ENCODE measurements at places on chromosomes 2 and 18.

GRCh38 chr2:139850254-139850890, 1070.2 kb upstream of the NXPH2 start:
- no peak for DNase-seq

- no peak for DNase-seq
Observed at GRCh38 chr2:138440759-138441158, 60.8 kb upstream of the SPOPL start.

- DNase-seq = no peak
Observed at GRCh38 chr18:12314591-12315305, 6.7 kb downstream of the TUBB6 start.

- DNase-seq = no peak
Observed at GRCh38 chr2:10721396-10722251, at the start of gene ATP6V1C2. TSS of gene ATP6V1C2 (plus strand) at chr2:10721630. CDS start at chr2:10722850, 1,220 bp downstream.

GRCh38 chr2:37343537-37344434, 644 bp upstream of the QPCT start:
- DNase-seq = no peak

DNA sequence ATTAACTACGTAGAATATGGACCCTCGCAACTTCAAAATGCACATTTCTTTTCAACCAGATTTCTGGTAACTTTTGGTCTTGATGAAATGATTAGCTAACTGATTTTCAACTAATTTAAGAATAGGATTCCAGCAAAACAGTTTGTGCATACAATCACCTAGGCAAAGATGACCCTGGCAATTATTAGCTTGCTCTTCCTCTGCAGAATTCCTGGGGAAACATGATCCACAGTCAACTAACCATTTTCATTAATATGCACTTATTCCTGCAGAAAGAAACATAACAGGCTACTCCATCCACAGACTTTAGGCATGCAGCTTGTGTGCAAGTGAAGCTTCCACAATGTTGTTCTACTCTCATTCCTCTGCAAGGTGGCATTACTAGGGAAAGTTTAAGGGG, 1150.8 kb upstream of the FANCL start:
- no peak for DNase-seq

GRCh38 chr2:67215214-67216055, 181.7 kb upstream of the ETAA1 start:
- DNase-seq = no peak

GRCh38 chr2:232541961-232542714, 2.6 kb downstream of the CHRNG start:
- DNase-seq = no peak

DNA sequence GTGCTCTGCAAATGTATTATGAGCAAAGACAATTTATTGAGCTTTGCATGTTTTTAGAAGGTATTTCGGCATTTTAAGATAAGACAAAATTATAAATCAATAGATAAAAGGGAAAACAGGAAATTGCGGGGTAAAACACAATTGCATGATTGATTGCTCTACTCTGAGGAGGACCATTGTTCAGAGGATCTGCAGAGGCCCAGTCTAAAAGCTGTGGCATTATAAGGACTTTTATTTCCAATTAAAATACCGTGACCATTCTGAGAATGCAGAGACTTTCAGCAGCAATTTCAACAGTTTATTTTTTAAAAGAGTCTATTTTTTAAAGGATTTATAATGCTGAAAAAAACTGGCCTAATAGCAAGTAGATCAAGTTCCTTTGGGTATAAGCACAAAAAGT, 62.0 kb downstream of the TPGS2 start:
- no peak for DNase-seq

DNA sequence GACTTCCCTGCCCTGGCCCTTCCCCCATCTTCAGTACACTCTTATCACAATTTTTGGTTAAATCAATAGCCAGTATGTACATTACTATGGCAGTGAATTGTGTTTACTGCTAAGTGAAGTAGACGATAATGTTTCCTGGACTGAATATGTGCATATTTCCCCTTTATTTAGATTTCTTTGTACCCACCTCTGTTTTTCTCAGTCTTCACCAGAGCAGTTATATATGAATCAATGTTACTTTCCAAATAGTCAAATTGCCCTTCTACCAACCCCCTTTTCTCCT, 97.1 kb upstream of the HS6ST1 start:
- DNase-seq = no peak

DNA sequence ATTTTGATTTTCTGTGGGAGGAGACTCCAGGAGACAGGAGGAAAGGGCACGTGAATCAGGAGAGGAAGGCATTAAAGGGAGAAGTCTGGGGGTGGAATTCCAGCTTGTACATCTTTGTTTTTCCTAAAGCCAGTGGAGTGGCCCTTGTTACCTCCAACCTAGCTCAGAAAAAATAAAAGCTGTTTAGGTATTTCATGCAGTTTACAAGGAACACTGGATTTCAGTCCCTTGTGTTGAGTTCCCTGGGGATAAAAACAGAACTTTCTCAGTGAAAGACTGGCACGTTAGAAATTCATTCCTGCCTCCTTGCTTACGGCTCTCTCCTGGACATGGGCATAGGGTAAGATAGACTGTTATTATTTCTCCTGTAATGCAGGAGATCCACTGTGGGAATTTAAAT, 170.2 kb downstream of the ZEB2 start:
- DNase-seq = no peak

DNA sequence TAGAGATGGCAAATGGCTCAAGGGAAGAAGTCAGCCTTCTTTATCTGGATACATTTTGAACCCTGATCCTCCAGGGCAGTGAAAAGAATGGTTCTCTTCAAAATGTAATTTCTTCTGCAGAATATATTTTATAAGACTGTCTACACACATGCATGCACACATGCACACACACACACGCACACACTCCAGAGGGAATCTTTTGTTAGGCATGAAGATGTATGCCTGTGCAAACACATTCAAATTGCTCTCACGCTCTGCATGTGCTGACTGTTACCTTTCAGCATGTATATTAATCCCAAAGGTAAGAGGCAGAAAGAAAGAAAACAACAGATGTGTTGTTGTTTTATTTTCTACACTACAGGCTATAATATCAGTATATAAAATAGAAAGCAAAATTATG, 43.2 kb downstream of the SLC5A7 start:
- DNase-seq = no peak

- no peak for DNase-seq
Observed at GRCh38 chr2:170818036-170818751, 1.5 kb downstream of the GAD1 start.

- DNase-seq = no peak
Observed at GRCh38 chr2:27308359-27308881, at the start of gene UCN. TSS of gene UCN (minus strand) at chr2:27308445. CDS start at chr2:27307895, 550 bp downstream.

DNA sequence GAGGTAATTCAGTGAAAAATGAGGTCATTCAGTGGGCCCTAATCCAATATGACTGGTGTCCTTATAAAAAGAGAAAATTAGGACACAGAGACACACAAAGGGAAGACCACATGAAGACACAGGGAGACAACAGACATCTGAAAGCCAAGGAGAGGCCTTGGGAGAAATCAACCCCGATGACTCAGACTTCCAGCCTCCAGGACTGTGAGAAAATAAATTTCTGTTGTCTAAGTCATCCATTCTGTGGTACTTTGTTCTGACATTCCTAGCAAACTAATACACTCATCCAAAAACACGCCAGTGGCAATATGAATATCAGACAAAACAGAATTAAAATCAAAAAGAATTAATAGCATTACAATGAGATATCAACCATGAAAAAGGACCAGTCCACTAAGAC, 303.7 kb downstream of the SS18 start:
- no peak for DNase-seq

DNA sequence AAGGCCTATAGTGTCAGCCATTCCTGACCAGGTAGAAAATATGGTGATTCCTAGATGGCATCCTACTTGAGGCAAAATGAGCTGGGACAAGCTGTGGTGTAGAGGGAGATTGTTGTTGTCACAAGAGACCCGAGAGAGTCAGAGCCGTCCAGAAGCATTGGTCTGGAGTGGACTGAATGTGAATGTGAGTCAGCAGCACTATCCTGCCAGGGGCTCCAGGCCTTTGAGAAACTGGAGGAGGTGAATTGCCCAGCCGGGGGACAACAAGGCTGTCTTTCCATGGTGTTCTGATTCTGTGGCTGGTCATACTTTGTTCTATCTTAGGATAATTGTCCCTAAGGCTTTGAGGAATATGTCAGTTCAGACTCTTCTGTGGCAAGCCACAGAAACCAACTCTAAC, 29.4 kb upstream of the EIF2AK3 start:
- DNase-seq = no peak

- no peak for DNase-seq
Observed at GRCh38 chr2:113685471-113685870, 58.4 kb downstream of the RABL2A start.

DNA sequence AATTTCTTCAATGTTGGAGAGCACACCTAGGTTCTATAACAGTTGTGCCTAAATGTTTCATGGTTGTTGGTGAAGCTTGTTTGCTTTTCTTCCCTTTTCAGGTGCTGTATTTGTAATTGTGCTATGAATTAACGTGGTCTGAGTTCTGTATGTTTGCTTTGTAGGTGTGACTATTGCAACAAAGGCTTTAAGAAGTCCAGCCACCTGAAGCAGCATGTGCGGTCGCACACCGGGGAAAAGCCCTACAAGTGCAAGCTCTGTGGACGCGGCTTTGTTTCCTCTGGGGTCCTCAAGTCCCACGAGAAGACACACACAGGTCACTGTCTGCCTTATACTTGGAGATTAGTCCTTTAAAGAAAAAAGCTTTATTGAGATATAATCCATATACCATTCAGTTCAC, 91.2 kb downstream of the ZNF236 start:
- no peak for DNase-seq

DNA sequence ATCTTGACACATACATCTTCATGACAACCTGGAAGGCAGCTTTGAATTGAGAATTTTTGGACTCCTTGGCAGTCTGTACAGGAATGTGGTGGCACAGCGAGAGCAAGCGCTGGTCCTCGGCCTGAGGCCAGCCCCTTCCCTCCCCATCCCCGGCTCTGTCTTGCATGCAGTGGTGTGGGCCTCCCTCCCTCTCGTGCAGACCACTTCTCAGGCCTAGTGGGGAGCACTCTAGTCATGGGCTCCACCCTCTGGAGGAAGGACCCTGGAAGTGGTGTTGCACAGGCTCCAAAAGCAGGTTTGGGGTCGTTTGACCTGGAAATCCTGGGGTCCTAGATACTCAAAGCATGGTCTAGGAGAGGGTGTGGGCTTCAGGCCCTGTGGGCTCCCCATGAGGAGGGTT, 32.3 kb downstream of the ADCYAP1 start:
- DNase-seq = no peak

DNA sequence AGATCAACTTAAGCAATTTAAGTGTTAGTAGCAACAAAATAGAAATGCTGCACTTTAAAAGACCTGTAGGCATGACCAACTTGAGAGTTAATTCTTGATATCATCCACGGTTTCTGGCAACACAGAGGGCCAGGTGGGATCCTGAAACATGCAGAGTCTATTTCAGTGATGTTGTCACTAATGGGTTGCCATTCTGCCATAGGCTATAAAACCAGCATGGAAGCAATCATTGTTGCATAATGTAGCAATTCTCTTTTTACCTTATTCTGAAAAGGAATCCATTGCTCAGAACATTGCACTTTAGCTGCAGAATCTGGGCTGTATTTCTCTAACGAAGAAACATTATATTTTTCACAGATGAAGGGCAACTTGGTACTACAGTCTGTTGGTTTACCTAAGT, 53.9 kb upstream of the CD302 start:
- no peak for DNase-seq

GRCh38 chr2:184026961-184027360, 571.4 kb upstream of the ZNF804A start:
- no peak for DNase-seq

- DNase-seq = no peak
Observed at GRCh38 chr2:105640246-105640645, 104.5 kb upstream of the NCK2 start.

DNA sequence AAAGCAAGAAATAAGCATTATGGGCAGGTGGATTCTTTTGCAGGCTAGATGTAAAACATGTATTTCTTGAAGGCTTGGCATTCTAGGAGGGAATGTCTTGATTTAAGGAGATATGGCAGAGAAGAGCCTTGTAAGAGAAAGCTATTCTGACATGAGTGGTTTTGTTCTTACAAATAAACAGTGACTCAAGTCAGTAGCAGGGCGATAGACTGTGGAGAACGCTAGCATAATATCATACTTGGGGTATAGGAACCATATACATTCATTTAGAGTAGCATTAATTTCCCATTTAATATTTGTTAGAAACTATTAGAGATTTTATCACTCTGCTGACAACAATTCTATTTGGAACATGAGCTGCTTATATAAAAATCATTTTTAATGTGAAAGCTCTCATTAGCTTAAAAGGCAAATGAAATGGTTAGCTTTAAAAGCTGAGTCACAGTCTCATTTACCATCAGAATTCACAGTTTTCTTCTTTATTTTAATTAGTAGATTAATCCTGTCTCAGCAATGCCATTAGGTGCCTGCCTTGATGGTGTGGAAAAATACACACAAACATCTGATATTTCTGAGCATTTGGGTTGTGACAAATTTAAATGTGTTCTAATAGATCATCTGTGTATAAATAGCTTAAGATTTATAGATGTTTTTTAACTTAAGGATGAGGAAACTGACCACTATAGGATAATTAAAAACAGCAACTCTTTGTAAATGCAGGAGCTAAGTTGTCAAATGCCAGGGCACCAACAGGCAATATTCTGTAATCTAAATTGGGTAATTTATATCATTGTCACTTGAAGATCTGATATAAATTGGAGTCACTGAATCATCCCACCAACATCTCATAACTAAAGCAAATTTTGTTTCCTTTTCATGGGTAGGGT, 276.7 kb downstream of the PLCL1 start:
- DNase-seq = no peak

GRCh38 chr2:223786236-223786635, 51.1 kb downstream of the AP1S3 start:
- no peak for DNase-seq
